ENCODE measurements at places on chromosomes 7 and 10. TPM values are rescaled to one million over a fixed set of nuclear protein-coding genes. Genes with fewer than 3 reads are reported as not detected.

The CYP2C8 gene
- total RNA-seq = not detected

The NEUROG3 gene
- total RNA-seq = not detected

The FFAR4 gene
- total RNA-seq = not detected

The C10orf105 gene
- not detected for total RNA-seq

The PITX3 gene
- total RNA-seq = not detected

The FAM25A gene
- total RNA-seq = not detected

The NOM1 gene
- 16.0 TPM for total RNA-seq

The ADIRF gene
- total RNA-seq = not detected

The GIMAP5 gene
- not detected for total RNA-seq

The CDHR3 gene
- not detected for total RNA-seq

The ZNF107 gene
- 0.52 TPM for total RNA-seq

The HOXA1 gene
- 3.9 TPM for total RNA-seq

The PUS7 gene
- 24.0 TPM for total RNA-seq

The HABP2 gene
- total RNA-seq = 0.72 TPM

The PIK3AP1 gene
- total RNA-seq = 0.43 TPM
